ENCODE measurements at places on chromosomes 12 and 14.

DNA sequence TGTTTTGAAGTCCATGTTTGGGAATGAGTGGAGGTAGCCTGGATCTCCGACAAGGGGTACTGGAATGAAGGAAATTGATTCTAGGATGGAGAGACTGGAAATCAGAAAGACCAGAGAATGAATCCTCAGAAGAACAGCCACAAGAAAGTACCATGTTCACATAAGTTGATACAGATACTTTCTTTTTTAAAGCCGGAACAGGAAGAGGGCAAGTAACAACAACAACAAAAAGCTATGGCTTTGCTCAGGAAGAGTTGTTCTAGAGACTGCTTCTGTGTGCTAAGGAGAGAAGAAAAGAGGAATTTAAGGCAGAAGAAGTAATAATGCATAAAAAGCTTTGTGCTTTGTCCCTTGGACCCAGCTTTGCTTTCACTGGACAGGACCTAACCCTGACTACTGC is 6.2 kb downstream of the TC2N start:
- DNase-seq: no peak

DNA sequence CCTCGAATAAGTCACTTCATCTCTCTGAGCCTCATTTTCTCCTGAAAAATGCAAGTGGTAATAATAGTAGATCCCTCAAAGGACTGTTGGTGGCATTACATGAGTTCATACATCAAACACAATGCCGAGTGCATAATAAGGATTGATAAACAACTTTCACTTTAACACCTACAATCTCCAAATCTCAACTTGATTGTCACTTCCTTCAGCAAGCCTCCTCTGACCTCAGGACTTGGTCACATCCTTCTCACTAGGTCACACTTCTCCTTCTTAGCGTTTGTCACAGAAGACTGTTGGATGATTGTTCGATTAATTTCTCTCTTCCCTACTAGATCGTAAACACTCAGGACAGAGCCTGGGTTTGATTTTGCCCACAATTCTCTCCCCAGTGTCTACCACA is 7.9 kb upstream of the PRKAB1 start:
- no peak for DNase-seq

GRCh38 chr12:40351976-40352375 is 127.2 kb downstream of the LRRK2 start:
- DNase-seq: no peak

DNA sequence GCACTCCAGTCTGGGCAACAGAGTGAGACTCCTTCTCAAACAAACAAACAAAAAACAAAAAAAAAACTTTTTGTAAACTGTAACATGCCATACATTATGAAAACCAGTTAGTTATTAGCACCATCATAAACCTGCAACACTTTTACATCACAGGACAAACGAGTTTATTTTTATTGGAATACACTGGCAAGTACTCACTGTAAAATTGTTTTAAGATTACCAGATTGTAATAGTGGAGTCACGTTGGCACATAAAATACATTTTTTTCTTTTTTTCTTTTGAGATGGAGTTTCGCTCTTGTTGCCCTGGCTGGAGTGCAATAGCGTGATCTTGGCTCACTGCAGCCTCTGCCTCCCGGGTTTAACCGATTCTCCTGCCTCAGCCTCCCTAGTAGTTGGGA is 15.7 kb downstream of the FKBP3 start:
- DNase-seq: no peak

DNA sequence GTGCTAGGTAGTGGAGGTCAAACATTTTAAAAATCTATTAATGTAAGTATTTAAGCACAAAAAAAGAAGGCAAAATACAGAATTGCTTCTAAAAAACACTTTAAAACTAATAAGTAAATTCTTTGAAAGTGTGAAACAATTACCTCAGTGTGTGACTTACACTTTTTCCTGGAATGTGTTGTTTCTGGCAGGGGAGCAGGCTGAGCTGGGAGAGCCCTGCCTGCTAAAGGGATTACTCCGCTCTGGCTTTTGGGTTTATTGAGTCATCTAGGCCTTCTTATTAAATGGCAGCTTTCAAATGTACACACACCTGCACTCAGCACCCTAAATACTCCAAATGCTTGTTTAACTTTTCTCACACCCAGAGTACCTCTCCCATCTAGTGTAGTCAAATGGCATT is 279.8 kb downstream of the AKAP6 start:
- DNase-seq: no peak

- no peak for DNase-seq
These were observed 175.5 kb downstream of the AEBP2 start for GRCh38 chr12:19614601-19615383.

DNA sequence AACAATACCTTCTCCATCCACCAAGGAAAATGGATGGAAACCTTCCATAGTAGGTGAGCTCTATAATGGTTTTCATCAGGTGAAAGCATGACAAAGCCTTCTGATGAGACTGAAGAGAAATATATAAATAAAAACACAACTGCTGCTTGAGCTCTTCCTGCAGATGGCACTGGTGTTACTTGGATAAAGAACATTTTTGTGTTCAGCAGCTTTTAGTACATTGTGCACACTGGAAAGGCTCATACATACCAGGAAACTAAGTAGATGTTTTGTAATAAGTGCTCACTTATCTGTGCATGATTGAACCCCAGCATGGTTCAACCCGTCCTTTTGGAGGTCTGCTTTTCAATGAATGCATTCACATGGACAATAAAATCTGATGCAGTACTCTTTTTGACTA is 357.3 kb upstream of the MIS18BP1 start:
- no peak for DNase-seq

- DNase-seq: no peak
These were observed 69.0 kb downstream of the PRIMA1 start for GRCh38 chr14:93719256-93719655.

GRCh38 chr14:57987596-57988300 is 121.9 kb upstream of the SLC35F4 start:
- DNase-seq: no peak

GRCh38 chr14:31194661-31195060 is 12.9 kb downstream of the HECTD1 start:
- DNase-seq: no peak

DNA sequence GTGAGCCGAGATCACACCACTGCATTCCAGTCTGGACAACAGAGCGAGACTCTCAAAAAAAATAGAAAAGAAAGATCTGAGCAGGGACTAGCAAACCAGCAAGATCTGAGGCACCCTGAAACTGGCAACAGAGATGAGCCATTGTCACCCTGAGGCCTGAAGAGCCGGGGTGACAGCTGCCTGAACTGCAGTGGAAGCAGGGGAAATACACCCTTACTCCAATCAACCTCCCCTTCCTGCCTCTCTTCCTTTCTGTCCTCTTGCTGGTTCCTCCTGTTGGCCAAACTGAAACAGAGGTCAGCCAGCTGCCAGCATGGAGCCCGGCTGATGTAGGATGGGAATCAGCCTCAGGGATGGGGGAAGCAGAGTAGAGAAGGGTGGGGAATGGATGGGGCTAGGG is 192.0 kb downstream of the CHST11 start:
- no peak for DNase-seq

- no peak for DNase-seq
These were observed 405.4 kb downstream of the DPF3 start for GRCh38 chr14:72488514-72488913.

Data from SJSA1 (cell line).